Muscle of leg (tissue), 16 donors: ENCODE measurements at places on chromosomes 11 and 22.
A peak's percentile ranks its signal among the peaks of the same experiment; 100 is the strongest.

GRCh38 chr11:120306519-120307242 lies 18.4 kb upstream of the TLCD5 start:
- peak; percentile 54 for DNase-seq

DNA sequence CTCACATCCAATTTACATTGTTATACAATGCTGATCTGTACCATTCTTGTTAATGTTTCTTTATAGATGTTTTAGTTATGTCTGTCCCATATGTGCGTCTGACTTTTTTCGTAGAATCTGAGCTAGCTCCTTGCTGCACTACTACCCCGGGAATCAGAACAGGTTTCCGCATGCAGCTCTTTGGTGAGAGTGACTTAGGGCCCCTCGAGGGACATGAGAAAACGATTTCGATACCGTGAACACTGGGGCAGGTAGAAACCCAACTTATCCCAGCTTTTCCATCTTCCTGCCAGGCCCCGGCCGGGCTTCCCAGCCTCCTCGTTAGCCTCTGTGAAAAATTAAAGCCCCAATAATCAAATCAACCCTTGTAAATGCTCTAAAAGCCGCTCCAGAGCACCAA lies 23.4 kb upstream of the PKNOX2 start:
- no peak for DNase-seq

DNA sequence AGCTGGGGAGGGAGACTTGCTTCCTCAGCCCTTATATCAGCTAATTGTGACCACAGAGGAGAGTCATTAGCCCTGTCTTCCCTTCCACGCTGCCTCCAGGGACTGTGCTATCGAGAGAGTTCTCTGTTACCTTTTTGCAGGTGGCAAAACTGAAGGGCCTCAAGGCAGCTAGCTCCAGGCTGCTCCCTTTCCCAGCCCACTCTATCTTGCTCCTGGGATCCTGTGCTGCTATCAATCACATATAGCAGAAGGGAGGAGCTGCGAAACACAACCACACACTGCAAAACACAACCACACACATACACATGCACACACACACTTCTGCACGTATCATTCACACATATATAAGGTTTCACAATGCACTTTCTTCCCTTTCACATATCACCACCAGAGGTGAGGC lies 205.3 kb upstream of the MTNR1B start:
- DNase-seq, result no peak

DNA sequence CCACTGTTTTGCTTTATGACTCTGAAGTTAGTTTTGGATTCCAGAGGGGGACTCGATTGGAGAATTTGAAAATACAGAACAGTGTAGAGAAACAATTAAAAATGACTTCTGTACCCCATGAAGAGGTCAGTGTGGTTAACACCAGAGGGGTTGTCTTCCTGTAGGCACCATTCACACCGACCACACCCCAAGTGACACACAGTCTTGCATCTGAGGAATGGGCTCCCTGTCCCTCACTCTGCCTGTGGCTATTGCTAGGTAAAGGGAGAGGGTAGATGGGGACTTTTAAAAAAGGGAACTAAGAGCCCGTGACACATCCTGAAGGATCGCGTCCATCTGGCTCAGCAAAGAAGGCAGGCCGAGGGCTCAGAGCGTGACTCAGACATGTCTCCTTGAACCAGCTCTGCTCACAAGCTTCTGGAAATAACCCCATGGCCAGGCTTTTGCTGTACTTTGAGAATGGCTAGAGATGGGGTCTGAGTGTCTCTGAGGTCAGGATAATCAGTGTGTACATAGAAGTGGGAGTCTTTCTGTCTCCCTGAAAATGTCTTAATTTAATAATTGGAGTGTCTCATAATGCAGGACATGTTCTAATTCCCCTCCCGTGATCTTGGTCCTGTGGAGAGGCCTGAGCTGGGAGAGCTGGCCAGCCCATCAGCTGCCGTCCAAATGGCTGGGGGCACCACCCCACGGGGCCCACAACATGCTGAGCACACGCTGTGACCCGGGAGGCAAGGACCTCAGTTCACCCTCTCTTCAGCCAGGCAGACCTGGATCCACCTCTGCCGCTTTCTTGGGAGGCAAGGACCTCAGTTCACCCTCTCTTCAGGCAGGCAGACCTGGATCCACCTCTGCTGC lies 39.3 kb downstream of the SGSM1 start:
- peak; percentile 17 for DNase-seq

GRCh38 chr11:3381794-3382193 lies 2.8 kb upstream of the ZNF195 start:
- no peak for DNase-seq

GRCh38 chr11:10925149-10925926 lies 67.5 kb upstream of the ZBED5 start:
- DNase-seq, result peak; percentile 85

DNA sequence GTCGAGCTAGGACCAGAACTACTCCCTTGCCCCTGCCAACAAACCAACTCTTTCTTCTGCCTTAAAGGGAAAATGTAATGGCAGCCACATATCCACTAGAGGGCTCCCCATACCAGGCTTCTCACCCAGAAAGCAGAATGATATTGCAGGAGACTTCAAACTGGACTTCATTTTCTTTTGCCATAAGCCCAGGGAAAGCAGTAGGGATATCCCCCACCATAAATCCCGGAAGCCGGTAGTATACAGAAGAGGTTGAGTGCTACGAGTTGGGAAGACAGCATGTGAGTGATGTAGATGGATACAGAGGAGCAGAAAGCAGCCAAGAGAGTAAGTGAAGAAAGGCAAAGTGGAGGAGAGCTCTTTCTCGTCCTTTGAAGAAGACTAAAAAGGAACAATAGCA lies 12.1 kb downstream of the PLAAT5 start:
- peak; percentile 86 for DNase-seq

- no peak for DNase-seq
Observed at GRCh38 chr11:57700425-57700824, 11.6 kb downstream of the MED19 start.

GRCh38 chr22:39655831-39656230 lies 85.3 kb downstream of the CACNA1I start:
- no peak for DNase-seq

GRCh38 chr11:46560300-46560991 lies 33.4 kb downstream of the AMBRA1 start:
- DNase-seq, result peak; percentile 58

DNA sequence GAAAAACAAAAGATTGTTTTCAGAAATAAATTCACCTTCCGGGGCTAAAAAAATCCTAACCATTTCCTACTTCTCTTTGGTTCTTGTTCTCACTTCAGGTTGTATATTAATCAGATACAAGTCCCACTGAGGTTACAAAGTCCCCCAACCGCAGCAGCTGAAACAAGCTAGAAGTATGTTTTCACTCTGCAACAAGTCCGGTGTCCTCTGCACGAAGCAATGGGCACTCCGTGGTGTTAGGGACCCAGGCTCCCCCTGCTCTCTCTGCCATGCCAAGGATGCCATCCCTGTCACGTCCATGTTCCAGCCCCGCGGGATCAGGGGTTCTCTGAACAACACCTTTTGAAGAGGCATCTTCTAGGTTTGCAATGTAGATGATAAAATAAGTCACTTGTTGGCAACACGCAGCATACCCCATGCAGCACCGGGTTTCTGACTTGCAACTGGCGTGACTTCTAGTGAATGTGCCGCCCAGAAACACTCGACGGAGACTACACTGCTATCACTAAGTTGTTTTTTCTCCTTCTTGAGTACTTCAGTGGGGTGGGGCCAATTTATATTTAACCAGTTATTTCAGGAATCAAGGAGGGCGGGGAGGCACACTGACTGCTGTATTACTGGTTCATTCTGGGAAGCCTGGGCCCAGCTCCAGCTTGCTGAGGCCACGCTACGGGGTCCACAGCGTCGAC lies 25.4 kb upstream of the GSTP1 start:
- peak; percentile 66 for DNase-seq

GRCh38 chr22:17921871-17922821 lies 102.2 kb downstream of the MICAL3 start:
- DNase-seq, result no peak

GRCh38 chr11:70788248-70789022 lies 390.1 kb downstream of the CTTN start:
- DNase-seq, result no peak

- DNase-seq, result no peak
Observed at GRCh38 chr11:123521930-123522329, 91.9 kb downstream of the GRAMD1B start.

GRCh38 chr11:36510594-36510942 lies 496 bp upstream of the TRAF6 start:
- peak; percentile 27 for DNase-seq

GRCh38 chr11:123265951-123266350 lies 70.9 kb upstream of the CLMP start:
- DNase-seq, result no peak

DNA sequence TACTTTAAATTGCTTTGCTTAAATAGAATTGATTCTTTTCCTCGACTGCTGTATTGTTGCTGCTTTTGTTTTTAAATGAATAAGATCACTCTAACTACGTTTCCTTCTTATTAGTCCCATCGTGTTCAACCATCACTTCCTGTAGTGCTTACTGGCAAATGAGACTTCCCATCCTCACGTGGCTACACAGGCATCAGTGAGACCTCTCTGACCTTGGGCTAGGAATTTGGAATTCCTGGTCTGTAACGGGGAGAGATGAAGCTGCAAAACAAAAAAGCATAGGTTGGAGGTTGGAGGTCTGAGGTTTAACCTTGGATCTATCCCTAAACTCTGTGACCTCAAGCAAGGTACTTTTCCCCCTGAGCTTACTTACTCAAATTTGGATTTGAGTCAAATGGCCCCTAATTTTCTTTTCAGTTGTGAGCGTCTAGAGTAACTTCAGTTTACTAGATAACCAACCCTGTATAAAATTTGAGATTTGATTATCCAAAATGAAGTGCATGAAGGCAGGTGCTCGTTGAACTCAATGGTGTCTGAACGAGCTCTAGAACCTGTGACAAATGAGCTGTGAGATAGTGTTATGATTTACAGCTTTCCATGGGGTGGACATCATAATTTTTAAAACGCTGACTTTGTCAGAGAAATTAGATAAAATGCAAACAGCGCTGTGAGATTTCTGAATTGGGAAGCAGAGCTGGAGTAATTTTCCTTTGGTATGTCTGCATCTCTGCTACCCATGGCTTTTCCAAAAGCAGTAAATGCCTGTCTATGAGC lies 151.2 kb downstream of the DBX1 start:
- no peak for DNase-seq

DNA sequence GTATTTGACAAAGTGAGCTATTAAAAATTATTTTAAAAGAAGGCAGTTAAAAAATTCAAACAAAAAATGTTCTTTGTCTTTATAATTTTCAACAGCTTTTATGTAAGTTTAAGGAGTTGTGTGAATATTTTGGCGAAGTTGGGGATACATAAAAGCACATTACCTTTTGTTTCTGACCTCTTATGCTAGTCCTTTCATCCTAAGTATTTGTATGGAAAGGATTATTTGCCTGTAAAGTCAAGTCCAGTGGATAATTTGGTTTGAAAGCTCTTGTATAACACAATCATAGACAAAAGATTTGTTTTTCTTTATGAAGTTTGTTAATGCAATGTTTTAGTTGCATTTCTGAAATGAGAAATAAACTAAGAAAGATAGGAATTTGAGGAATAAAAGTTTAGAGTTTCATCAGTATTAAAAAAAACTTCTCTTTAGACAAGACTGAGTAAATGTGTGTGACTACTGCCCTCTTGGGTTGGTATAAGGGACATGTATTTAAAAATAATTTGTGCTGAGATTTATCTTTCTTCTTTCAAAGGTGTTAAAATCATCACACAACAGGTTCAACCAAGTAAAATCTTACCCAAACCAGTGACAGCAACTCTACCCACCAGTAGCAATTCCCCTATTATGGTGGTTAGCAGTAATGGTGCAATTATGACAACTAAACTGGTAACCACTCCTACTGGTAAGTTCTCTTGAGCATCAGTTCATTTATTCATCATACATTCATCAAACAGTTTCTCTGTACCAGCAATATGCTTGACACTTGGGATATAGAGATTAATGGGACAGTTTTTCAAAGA lies 68.2 kb downstream of the EMSY start:
- DNase-seq, result peak; percentile 48

DNA sequence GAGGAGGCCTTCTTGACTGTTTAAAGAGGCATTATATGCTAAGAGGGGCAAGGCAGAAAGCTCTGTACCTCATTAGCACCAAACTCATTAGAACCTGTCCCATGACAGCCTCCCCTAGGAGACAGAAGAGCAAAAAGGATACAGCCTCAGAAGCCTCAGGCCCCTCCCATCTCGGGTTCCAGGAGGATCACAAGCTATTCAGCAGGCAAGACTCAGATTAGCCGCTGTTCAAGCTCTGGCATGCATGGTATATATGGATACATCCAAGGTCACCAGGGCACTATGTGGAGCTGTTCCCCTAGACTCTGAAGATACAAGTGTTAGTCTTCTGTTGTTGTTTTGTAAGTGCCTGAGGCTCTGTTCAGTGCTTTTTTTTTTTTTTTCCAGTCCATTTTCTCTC lies 32.1 kb downstream of the ATXN10 start:
- peak; percentile 25 for DNase-seq

DNA sequence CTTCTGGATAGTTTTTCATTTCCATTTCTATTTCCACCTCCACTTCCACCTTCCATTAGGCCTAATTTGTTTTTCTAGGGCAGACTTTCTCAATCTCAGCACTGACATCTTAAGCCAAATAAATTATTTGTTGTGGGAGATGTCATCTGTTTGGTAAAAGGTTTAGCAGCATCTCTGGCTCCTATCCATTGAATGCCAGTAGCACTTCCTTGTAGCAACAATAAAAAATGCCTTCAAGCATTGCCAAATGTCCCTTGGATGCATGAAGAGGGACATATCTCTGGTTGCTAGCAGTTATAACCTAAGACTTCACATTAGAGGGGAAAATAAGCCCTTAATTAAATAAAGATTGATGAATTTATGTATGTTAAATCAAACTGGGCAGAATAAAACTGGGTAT lies 1.9 kb downstream of the OR52A5 start:
- DNase-seq, result no peak

DNA sequence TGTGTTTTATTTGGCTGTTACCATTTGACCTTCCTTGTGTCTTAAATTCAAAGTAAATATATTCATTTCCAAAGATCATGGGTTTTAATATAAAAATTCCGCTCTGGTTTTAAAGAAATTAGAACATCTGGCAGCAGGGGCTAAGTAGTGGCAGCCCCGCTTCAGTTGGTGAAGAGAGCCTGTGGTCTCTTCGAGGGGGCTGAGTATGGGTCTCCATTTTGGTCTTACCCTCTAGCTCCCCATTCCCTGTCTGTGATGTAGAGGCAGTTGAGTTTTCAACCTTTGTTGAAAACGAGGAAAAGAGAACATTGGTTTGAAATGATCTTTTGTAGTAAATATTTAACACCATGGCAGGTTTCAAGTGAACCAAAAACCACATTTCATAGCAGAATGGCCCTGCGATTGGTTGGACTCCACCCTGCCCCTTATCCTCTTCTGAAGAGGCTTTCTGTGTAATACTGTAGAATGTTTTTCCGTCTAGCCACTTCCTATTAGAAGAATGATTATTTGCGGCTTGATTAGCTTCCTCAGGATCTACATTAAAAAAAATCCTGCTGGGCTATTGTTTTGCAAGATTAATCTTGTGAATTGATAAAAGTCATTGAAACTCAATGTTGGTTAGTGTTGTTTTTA lies 17.7 kb downstream of the APLP2 start:
- DNase-seq, result no peak

DNA sequence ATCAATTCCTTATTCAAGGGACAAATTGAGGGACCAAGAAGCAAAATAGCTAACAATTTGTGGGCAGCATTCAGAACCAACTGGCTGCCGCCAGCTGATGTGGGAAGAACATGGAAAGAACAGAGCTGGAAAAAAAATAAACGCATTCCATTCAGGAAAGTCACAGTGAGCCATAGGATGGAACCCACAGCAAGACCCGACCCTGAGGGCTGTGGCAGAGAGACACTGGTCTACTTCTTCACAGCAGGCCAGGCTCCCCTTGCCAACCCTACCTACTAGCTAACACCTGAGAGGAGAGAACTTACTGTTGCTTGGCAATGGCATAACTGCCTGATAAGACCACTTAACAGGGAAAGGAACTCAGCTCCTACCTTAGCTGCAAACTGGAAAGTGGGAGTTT lies 123.5 kb upstream of the APOA1 start:
- peak; percentile 27 for DNase-seq
